ENCODE measurements at places on chromosomes 16 and 17.
A peak's percentile ranks its signal among the peaks of the same experiment; 100 is the strongest.

- peak; percentile 74 for DNase-seq
These were observed 178.3 kb downstream of the PRKCB start for GRCh38 chr16:24013864-24014645.

GRCh38 chr17:62870552-62870971, 62.4 kb upstream of the MARCHF10 start:
- no peak for DNase-seq

- DNase-seq: no peak
These were observed 154.3 kb upstream of the ZFHX3 start for GRCh38 chr16:73202161-73202729.

DNA sequence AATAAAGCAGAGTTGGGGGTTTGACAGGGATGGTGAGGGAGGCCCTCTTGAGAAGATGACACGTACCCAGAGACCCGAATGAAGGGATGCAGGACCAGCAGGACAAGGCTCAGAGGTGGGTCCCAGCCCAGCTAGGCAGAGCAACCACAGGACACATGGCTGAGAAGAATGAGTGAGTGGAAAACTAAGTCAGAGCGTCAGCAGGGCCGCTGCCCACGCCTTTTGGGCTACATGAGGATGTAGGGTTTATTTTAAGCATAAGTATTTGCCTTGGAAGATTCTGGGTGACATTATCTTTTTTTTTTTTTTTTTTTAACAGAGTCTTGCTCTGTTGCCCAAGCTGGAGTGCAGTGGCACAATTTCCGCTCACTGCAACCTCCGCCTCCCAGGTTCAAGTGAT, 176.0 kb downstream of the TMEM132E start:
- DNase-seq: no peak

DNA sequence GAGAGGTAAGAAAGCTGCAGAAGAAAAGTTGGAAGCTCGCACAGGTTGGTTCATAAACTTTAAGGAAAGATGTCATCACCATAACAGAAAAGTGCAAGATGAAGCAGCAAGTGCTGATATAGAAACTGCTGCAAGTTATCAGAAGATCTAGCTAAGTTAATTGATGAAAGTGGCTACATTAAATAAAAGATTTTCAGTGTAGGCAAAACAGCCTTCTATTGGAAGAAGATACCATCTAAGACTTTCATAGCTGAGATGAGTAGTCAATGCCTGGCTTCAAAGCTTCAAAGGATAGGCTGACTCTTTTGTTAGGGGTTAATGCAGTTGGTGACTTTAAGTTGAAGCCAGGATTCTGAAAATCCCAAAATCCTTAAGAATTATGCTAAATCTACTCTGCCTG, 24.0 kb downstream of the CYLD start:
- DNase-seq: no peak

- DNase-seq: no peak
These were observed 157.5 kb upstream of the CACNG5 start for GRCh38 chr17:66677201-66677981.

- no peak for DNase-seq
These were observed 16.0 kb downstream of the CSNK1D start for GRCh38 chr17:82257473-82257872.

- DNase-seq: no peak
These were observed 123.1 kb downstream of the CA10 start for GRCh38 chr17:52035336-52035915.

- DNase-seq: no peak
These were observed 11.4 kb downstream of the UNK start for GRCh38 chr17:75795820-75796607.

DNA sequence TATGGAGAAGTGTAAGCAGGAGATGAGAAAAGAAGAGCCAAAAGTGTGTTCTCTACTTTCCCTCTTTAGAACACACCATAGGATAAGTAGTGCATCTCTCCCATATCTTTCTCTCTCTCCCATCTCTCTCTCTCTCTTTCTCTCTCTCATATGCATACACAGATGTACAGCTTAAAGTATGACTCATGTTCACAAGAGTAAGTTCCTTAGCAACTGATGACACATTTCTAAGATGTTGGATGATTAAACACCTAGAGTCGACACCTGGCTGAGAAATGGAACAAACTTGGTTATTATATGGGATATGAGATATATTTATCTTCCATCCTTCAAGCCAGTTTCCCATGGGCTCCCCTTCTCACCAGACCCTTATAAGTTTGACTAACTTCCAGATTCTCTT, 113.5 kb downstream of the TMEM132E start:
- DNase-seq: no peak

DNA sequence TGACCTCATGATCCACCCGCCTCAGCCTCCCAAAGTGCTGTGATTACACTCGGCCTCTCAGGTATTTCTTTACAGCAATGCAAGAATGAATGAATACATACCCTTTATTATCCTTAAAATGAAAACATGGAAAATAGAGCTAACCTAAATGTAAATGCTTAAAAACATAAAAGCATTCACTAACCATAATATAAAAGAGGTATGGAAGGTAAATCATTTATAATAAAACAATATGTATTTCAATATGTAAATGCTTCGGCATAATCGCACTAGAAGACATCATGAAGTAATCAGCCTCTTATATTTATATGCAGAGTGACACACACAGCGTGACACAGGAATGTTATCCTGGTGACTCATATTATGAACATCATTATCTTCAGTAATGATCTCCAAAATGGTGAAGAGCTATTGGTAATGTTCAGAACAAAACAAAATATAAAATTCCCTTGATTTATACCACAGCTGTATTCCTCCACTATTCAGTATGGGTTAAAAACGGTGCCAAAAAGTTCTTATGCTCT, 53.9 kb downstream of the AIPL1 start:
- no peak for DNase-seq

- DNase-seq: no peak
These were observed 4.3 kb downstream of the CNP start for GRCh38 chr17:41970901-41971331.

GRCh38 chr17:43891851-43892646, 15.3 kb downstream of the MPP2 start:
- no peak for DNase-seq

- DNase-seq: no peak
These were observed 57.8 kb downstream of the NEUROD2 start for GRCh38 chr17:39549747-39550573.

DNA sequence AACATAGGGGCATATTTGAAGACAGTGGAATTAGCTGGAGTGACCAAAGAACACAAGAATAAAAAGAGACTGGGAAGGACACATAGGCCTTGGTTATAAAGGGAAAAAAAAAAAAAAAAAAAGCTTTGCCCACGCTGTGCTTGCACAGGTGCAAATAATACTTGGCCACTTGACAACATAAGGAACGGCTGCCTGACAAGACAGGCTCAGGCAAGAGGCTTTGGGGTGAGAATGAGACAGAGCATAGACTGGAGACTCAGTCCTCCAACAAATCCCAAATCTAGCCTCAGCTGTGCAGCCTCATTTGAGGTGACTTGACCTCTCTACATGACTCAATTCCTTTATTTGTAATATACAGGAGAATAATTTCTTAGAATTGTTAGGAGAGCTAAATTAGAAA, 332.8 kb upstream of the DYNLRB2 start:
- no peak for DNase-seq

GRCh38 chr17:57213180-57213825, 43.0 kb upstream of the MSI2 start:
- DNase-seq: no peak

- no peak for DNase-seq
These were observed 1237.1 kb upstream of the GOT2 start for GRCh38 chr16:59971264-59971663.

- DNase-seq: no peak
These were observed 51.9 kb downstream of the PLCG2 start for GRCh38 chr16:81830845-81831540.

DNA sequence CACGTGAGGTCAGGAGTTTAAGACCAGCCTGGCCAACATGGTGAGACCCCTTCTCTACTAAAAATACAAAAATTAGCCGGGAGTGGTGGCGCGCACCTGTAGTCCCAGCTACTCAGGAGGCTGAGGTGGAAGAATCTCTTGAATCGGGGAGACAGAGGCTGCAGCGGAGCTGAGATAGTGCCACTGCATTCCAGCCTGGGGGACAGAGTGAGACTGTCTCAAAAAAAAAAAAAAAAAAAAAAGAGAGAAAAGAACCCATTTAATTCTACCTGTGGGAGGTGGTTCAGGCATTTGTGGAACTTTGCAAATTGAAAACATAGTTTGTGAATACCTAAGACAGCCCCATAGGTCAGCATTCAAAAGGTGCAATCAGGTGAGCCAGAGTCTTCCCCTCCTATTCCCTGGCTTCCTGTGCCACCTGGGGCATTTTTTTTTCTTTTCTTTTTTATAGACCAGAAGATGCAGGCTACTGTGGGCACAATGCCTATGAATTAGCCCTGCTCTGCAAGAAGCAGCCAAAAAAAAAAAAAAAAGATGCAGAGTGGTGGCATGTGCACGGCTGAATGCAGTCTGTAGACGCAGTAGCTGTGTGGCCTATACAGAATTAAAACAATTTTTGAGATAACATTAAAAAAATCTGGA, 9.1 kb upstream of the SOCS3 start:
- no peak for DNase-seq

GRCh38 chr16:74601126-74601871, 5.6 kb downstream of the GLG1 start:
- DNase-seq: peak; percentile 46

DNA sequence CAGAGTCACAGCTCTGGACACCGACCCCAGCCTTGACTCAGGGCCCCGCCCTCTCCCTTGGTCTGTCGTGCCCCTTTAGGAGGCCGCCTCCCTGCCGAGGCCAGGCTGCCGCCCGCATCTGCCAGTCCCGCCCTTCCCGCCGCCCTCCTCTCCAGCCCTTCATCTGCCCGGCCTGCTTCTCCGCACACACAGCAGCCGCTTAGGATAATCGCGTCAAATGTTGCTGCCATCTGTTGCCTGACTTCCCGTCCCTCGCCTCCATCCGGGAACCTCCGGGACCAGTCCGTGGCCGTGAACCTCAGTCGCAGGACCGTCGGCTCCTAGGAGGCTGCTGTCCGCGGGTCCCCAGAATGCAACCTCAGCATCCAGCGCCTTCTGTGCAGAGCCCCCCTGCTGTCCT, 11.9 kb downstream of the GSE1 start:
- no peak for DNase-seq

DNA sequence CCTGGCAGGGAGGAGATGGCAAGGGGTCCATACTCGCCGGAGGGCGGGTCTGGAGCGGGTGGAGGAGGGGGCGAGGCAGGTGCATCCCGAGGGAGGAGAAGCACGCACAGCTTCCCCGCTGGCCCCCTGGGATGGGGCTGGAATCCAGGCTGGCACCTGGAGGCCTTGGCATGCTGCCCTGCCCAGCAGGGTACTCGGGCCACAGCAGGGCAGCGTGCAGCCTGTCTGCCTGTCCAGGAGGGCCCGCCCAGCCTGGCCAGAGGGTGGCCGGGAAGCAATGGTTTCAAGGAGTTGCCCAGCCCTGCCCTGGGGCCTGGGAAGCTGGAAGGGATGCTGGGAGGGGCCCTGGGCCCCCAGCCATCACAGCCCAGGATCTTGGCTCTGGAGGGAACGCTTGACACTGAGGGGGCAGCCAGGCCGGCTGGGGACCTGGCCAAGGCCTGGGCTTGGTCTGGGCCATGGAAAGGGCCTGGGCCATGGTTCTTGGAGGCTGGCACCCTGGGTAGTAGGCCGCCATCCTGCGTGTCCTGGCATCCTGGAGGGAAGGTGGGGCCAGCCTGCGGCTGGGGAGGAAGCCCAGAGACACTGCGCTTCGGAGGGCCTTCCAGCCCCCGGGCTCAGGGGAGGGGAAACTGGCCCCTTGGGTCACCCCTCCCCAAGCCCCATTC, 1.1 kb downstream of the GLIS2 start:
- no peak for DNase-seq

- no peak for DNase-seq
These were observed 26.4 kb downstream of the STX8 start for GRCh38 chr17:9549215-9549614.

DNA sequence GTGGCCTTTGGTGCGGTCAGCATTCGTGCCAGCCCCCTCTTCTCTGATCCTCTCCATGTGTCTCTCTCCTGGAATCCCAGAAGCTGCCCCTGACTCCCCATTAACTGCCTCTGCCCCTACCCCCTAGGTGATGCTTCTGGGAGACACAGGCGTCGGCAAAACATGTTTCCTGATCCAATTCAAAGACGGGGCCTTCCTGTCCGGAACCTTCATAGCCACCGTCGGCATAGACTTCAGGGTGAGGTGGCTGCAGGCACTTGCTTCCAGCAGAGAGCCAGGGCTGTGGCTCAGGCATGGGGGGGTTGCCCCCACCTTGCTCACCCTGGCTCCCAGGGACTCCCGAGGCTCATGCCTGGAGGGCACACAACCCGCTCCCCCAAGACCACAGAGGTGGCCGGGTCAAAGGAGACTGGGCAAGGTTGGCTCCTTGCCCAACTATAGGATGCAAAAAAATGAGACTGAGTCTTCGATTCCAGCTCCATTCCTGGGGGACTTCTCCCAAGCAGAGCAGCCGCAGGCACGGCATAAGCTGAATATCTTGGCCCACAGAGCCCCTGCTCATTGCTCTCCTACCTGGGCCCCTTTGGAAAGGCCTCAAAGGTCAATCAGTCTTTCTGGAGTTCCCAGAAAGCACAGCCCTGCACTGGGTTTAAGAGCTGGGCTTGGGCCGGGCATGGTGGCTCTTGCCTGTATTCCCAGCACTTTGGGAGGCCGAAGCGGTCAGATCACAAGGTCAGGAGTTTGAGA, 3.8 kb downstream of the RAB37 start:
- no peak for DNase-seq

- DNase-seq: no peak
These were observed 237.6 kb downstream of the SOX9 start for GRCh38 chr17:72358465-72358864.

DNA sequence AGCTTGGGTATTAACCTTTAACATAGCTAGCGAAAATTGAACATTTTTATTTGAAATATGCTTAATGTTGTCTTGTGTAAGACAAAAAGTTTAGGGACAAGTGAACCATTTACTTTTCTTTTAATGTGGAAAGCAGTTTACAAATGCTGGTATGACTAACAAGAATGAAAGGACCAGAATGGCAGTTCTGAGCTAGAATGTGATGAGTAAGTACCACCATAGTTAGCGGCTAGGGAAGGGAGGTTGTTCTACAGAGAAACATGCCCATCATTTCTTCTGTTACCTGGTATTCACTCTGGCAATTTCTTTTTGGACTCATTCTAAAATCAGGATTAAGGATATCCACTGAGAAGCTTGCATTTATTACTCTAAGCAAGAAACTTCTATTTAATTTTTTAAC, 121.1 kb downstream of the WWOX start:
- DNase-seq: no peak

DNA sequence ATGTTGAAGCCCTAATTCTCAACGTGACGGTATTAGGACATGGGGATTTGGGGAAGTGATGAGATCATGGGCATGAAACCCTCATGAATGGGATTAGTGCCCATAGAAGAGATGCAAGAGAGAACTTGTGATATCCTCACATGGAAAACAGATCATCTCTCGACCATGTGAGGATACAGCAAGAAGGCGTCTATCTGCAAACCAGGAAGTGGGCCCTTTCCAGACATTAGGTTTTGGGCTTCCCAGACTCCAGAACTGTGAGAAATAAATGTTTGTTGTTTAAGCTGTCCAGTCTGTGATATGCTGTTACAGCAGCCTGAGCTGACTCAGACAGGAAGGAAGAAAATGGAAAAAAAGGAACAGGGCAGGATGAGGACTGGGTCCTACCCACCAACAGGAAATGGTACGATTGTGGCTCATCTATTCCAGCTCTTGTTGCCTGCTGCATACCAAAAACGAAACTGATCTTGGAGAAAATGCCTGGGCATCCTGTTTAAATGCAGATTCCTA, 21.9 kb upstream of the SSTR2 start:
- DNase-seq: no peak

Data from thymus (tissue), 14 donors.